ENCODE measurements at places on chromosomes 3 and 15.

GRCh38 chr3:194249323-194250097 lies 101.6 kb downstream of the CPN2 start:
- no peak for DNase-seq

DNA sequence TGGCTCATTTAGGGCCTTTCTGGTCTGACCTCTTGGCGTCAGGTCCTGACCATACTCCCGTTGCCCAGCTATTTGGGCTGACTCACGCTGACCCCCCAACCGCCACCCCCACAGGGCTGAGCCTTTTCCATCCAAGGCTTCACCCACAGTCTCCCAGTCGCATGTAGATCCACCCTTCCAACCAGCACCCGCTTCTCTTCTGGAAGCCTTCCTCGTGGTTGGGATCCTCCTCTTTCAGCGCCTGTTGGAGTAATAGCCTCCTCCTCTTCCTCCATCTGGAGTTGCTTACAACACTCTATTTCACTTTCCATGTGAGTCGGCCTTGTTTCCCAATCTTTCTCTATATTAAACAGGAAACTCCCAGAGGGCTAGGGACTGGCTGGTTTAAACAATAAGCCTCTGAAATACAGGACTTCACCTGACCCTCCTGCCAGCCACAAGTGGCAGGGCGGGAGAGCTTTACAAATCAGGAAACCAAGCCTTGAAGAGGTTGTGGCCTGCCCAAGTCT lies 2.1 kb upstream of the ALAS1 start:
- no peak for DNase-seq

GRCh38 chr3:94159062-94159828 lies 96.4 kb downstream of the NSUN3 start:
- peak; percentile 1 for DNase-seq

GRCh38 chr15:88398011-88398410 lies 69.2 kb downstream of the MRPL46 start:
- no peak for DNase-seq

DNA sequence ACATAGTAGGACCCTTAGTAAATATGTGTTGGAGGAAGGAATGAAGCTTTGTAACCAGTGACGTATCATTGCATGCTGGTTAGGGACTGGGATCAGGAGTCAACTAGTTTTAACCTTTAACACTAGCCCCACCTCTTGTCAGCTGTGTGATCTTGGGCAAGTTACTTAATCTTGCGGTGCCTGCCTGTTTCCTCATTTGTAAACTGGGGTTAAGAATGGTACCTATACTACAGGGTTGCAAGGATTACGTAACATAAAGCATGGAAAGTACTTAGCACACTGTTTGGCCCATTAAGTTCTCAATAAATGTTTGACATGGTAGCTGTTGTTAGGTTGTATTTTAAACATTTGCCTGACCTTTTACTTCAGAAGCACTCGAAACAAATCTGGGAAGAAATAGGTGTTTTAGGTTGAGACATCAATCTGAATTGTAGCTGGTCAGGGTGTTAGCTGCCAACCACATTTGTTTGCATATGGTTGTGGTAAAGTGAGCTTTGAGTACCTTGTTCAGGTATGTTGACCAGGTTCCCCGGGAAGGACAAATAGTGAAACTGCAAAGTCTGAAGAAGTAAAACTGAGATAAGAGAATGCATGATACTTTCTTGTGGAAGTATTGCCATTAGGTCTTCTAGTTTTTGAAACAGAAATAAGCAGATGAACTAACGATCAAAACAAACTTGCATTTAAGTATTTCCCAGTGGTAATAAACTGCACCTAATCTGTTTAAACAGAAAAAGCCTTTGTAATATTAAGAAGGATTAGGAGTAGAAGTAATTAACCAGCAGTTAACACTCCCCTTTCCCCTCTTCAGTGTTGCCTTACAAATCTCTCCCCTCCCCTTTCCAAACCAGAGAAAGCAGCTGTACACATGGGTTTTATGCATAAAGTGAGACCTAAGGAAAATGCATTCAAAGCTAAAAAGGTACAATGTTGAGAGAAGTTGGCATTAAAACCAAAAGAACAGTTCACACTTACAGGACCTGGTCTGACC lies 25.8 kb upstream of the SCAANT1 start:
- DNase-seq = no peak

DNA sequence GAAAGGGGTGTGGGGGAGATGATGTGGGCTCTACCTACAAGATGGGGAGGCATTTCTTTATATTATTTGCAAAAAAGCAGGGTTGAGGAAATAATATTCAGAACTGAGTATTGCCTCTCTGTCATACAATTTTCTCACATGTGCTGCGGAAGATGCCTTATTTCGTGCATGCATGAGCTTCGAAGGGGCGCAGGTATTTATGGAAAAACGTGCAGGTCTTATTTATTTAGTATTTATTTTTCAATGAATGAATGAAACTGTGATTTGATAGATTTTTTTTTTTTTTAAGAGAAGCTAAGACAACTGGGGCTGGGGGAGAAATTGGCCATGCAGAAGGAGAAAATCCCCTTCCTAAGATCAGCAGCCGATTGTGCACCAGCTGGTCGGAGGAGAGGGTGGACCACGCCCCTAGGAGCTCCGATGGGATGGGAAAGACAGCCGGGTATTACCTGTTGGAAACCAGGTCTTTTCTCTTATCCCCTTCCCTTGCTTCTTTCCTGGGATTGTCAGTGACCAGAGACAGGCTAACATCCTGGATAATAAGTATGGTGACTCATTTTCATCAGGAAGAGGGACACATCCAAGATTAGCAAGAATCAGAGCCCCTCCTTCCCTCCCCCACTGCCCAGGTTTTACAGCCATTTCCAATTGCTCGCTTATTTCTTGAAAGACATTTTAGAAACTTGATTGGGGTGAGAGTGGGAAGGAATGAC lies 875 bp downstream of the GAP43 start:
- DNase-seq = no peak

DNA sequence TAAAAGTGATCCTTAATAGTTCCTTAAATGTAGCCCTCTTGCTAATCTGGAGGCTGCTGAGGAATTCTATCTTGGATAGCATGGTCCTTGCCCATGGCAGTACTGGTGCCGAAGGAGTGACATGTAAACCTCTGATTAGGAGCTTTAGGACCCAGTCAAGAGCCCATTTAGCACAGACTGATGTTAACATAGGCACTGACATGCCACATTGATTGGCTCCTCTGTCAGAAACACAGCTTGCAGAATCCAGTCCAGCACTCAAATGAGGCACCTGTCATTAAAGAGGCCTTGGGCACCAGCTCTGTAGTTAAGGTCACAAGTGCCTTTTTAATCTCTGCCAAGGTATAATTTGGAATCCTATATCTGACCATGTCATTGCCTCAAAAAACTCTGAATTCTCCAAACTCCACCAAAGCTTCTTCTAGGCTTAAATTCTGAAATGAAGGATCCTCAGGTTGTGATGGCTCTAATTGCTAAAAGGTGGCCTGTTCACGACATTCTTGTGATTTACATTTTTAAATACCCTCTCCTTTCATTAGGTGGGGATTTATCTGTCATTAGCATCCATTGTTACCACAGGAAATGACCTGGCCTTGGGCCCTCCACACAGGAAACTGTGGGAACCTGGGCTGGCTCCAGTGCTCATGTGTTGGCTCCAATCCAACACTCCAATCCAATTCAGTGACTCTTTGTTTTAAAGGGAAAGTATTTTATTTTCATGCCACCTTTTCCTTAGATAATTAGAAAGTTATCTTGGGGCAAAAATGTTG lies 57.3 kb upstream of the RNF7 start:
- no peak for DNase-seq

DNA sequence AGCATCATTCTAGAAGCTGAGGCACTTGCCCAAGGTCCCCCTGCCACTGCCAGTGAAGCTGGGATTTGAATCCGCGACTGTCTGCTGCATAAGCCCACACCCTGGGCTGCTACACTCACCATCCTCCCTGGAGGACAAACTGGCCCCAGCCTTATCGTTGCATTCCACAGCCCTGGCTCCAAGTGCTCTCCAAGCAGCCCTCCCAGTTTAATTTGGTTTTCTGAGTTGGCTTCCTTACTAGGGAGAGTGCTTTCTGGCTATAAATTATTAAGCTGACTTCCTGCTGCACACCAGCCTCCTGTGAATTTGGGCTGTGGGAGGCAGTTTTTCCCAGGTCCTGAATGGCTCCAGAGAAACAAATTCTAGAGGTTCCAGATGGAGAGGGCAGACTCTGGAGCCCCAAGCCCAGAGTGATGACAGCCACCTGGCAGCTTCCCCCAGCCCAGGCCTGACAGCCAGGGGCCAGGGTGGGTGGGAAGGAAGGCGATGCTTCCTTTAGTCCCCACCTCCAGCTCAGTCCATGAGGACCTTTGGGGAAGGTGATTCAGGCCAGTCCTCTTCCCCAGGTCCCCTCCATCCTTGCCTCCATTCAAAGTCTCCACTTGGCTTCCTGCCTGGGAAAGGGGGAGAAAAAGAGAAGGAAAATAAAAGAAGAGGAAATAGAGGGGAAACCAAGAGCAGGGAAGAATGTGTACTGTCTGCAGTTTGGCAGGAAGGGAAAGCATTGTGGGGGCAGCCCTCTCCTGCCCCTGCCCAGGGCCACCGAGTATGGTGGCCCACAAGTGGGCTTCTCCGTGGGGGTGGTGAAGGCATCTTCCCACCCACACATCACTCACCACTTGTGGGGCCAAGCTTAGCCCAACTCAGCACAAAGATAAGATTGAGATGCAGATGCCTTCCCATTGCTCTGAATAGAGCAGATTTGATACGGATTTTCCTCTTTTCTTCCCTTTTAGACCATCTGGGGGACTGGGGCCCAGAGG lies 69.6 kb downstream of the SEMA5B start:
- DNase-seq = no peak

DNA sequence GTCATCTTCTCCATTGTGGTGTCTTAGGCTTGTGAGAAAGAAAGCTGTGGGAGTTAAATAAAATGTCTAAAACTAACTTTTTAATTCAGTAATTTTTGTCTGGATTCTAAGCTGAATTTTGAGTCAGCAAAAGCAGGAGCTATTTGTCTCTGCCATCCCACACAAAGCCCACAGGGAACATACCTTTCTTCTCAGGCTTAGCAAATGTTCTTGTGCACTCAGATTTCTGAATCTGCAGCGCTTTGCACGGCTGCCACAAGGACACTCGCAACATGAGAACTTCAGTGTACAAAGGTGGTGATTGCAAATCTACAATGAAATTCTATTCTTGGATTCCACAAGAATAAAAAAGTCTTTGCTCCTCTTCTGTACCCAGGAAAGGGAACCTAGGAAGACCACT lies 88.2 kb upstream of the RNF7 start:
- DNase-seq = no peak

DNA sequence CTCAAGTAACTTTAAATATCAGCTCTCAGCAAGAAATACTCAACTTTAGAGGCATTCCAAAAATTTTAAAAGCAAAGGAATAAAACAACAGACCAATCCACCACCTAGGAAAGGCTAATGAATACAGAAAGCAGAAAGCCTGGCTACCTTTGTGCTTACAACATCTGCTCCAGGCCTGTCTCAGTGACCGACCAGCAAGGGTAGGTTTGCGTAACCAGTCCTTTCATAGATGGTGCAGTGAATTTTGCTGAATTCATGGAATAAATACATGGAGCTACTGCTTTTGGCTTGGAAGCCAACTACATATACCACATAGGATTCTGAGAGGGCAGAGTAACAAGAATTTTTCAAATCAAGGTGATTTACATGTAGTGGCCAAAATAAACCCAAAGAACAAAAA lies 27.2 kb downstream of the ETV5 start:
- no peak for DNase-seq

DNA sequence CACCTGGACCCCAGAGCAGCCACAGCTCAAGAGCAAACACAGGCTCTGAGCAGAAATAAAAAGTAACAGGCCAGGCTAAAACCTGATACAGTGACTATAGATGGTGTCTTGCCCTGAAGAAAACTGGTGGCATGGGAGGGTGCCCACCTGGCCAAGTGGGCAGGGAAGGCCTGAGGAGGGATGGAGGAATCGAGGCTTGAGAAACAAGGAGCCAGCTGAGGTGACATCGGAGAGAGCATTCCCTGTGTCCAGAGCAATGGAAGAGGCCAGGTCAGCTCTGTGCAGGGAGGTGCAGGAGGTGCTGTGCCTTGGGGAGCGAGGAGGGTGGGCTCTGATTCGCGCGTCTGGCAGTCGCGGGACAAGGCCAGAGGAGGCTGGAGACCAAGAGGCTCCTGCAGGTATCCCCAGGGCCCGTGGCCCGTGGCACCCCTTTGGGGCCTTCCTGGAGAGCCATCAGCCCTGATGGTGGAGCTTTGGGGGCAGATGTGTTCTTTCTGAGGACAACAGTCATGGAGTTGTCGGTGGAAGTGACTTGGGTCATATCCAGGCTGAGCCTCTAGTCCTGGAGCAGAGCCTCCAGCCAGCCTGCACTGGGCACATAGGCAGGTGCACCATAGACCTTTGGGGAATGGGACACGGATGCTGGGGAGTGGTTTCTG lies 56.1 kb downstream of the PLXNA1 start:
- DNase-seq = no peak

DNA sequence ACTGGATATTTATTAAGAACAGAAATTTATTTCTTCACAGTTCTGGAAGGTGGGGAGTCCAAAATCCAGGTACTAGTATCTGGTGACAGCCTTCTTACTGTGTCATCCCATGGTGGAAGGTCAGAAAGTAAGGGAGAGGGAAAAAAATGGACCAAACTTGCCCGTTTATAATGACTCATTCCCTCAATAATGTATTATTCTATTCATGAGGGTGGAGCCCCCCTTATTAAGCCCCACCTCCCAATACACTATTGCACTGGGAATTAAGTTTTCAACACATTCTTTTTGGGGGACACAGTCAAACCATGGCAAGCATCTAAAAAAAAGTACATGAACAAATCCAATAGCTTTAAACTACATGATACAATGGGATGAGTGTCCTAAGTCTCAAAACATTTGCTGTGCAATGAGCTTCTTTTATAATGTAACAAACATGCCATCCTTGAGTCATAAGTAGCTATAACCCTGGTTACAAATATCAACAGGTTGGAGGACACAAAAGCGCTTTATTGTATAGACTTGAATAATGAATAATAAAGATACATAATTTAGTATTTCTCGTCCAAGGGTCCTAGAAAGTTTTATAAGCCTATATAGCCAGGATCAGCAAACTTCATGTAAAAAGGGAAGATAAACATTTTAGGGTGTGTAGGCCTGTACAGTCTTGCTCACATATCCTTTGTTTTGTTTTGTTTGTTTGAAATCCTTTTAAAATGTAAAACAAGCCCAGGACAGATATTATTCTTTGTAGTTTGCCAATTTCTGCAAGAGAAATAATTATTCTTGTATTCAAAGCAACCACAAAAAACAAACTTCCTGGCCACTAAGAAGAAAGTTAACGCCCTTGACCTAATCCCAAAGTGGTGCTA lies 160.6 kb upstream of the RAP2B start:
- DNase-seq = no peak

Data from anterior cingulate cortex (tissue), 58 donors.